ENCODE measurements at places on chromosomes 5 and 9. TPM values are rescaled to one million over a fixed set of nuclear protein-coding genes. Genes with fewer than 3 reads are reported as not detected.

DNA sequence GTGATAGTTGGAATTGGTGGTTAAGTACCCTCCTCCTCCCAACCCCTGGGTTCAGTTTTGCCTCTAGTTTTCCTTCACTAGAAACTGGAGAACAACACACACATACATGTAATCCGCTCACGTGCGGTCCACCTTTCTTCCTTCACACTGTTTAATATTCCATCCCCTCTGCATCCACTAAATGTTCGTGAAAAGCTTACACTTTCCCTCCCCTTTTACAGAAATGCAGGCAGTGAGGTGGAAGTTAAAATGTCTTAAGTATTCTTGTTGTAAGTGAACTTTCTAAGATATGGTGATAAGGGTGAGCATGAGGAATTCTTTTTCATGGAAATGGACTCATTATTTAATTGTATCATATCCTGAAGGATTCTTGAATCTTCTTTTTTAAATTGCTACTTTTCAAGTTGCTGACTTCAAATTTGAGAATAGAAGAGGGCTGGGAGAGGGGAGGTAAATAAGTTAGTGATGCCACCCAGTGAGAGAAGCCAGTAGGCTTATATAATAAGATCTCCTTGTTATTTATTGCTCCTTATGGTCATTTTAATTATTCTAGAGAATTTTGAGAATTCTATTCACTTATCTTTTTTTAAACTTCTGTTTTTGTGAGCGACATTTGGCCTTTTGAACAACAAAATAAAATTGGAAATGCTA is 90.2 kb downstream of the TLE4 start:
- DNase-seq = peak; percentile 44

- DNase-seq = no peak
Observed at GRCh38 chr9:35285731-35286130, 123.9 kb downstream of the UNC13B start.

DNA sequence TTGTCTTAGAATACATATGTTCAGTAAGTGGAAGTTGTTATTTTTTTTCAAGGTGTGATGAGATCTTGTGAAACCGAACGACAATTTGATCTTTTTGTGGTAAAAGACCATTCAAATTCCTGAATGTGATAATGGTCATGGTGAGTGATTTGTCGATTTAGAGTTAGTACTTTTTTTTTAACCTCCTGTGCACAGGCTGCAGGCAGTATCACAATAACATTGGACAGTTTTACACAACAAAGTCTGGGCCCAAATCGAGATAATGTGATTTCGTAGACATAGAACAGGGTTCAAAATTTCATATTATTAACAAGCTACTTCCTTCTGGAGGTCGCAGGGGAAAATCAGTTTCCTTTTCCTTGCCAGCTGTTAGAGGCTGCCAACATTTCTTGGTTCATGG is 48.6 kb upstream of the C5orf46 start:
- no peak for DNase-seq

The IFNA1 gene
- total RNA-seq = not detected

- no peak for DNase-seq
Observed at GRCh38 chr5:181261320-181262049, 542 bp upstream of the TRIM52 start.

DNA sequence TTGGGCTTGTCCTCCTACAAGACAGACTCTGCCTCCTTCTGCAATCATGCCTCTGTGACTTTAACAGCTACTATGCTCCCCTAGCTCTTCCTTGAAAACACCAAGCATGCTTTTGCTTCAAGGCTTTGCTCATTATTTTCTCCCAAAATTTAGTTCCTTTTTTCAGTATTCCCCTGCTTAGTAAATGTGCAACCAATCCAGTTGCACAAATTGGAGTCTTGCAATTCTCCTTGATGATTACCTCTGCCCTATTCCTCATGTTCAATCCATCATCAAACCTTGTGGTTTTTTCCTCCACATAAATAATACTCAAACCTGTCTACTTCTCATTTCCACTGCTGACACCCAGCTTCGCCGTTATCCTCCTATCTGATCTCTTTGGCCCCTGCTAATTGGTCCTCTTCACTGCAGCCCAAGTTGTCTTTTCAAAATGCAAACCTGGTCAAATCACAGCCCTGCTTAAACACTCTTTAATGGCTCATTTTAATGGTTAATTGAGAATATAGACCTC is 296.3 kb downstream of the CWC27 start:
- DNase-seq = no peak

- DNase-seq = no peak
Observed at GRCh38 chr5:131224387-131225201, 39.3 kb upstream of the CDC42SE2 start.

The ACTBL2 gene
- 5.8 TPM for total RNA-seq

GRCh38 chr9:73162987-73163768 is 11.5 kb downstream of the ANXA1 start:
- DNase-seq = no peak

- peak; percentile 61 for DNase-seq
Observed at GRCh38 chr9:72280913-72281500, 84.0 kb downstream of the ZFAND5 start.

The AQP3 gene
- total RNA-seq = 169 TPM

DNA sequence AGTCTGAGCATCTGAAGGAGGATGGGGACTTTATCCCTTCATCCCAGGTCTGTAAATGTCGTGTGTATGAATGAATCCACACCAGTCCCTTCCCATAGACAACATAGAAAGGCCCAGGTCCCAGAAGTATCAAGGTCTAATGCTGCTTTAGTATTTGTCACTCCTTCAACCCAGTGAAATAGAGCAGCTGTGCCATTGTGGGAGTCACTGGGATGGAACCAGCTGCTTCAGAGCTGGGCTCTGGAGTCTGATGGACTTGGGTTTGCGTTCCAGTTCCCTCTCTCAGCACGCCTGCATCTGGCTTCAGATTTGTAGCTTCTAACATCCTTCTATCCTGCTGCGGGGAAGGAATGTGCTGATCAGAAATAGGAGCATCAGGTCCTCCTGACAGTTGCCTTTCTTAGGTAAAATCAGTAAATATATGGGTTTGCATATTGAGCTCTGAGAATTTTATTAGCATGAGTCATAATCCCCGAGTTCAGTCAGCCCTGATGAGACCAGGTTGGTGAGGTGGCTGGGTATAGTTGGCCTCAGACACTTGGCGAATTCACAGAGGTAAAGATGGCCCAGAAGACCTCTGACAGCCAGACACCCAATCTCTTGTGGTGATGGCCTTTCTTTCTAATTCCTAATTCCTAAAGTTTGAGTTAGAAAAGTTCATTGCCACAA is 10.1 kb downstream of the ACO1 start:
- DNase-seq = no peak

- no peak for DNase-seq
Observed at GRCh38 chr5:175325681-175326080, 118.3 kb downstream of the DRD1 start.

- DNase-seq = no peak
Observed at GRCh38 chr5:79109527-79110492, 1.8 kb upstream of the BHMT start.

DNA sequence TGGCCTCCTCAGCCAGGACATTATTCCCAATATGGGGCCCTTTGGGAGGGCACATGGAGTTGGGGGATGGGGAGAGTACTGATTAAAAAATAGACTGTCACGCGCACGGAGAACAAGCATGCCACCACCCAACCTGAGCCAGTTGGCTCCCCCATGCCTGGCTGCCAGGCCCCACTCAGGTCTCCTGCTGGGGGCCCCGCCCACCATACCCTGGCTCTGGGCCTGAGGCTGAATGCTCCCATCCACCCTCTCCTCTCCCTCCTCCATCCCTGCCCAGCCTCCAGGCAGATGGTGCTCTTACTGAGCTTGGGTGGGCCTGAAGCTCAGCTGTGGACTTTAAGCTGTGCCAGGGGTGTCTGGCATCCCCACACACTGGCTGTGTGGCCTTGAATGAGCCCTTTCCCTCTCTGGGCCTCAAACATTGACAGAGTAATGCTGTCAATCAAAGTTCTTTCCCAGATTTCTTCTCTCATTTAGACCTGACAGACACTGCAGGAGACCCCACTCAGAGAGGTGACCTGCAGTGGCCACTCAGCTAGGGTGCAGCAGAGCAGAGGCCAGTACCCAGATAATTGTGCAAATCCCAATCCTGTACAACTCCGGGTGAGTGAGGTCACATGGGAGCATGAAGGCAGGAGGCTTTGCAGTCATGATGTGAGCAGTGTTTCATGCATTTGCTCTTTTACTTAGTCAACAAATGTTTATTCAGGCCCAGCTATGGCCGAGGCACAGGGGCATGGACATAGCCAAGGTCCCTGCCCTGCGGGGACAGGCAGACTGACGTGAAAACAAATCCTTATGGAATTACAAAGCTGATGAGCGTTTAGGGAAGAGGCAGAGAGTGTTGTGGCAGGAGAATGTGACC is 9.8 kb upstream of the SYNPO start:
- DNase-seq = no peak

- peak; percentile 88 for DNase-seq
Observed at GRCh38 chr5:32505756-32506155, 61.2 kb upstream of the ZFR start.

The DMRT3 gene
- not detected for total RNA-seq

GRCh38 chr9:36750630-36751029 is 177.9 kb downstream of the MELK start:
- no peak for DNase-seq

- DNase-seq = no peak
Observed at GRCh38 chr9:135065151-135065550, 22.3 kb upstream of the OLFM1 start.

DNA sequence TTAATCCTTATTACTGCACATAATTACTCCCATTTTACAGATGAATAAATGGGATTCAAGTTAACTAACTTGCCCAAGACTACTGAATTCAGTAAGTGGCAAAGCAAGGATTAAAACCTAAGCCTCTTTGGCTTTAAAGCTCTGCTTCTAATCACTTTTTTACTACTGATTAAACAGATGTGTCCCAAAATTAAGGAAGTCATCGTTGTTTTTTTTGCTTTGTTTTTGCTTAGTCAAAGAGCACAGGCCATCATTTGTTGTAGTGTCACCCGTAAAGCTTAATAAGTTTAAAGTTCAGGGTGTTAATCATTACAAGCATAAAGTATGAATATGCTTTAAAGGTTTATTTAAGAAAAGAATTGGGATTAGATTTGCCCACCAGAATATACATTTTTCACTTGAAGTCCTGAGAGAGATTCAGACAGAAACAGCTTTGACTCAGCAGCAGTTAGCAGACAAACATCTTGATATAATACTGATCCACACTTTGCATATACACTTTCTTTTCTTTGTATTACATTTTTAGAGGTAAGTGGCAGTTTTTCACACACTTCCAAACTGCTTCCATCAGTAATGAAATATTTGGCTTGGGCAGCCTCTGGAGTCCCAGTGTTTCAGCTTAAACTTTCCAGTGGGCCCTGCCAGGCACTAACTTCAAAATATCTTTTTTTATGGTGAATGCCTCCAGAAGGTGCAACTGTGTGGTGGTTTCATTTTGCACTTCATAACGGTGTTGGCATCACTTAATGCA is 52.7 kb downstream of the PIK3R1 start:
- no peak for DNase-seq

Data from skin of body (tissue), 3 donors.